ENCODE measurements at places on chromosomes 6 and 20.

DNA sequence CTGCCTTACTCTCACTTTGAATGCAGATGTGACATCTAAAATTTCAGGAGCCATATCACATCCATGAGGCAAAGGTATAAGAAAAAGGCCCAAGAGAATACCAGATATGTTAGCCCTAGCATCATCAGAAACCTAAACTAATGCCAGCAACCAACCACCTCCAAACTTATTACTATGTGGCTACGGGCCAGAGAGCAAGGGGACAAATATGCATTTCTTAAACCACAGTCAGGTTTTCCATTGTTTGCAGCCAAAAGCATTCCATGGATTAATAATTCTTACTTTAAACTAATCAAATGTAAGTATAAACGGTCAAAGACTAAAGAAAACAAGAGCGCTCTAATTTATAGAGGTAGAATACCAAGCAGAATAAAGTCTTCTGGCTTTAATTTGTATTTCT is 84.7 kb downstream of the TASP1 start:
- DNase-seq = no peak

DNA sequence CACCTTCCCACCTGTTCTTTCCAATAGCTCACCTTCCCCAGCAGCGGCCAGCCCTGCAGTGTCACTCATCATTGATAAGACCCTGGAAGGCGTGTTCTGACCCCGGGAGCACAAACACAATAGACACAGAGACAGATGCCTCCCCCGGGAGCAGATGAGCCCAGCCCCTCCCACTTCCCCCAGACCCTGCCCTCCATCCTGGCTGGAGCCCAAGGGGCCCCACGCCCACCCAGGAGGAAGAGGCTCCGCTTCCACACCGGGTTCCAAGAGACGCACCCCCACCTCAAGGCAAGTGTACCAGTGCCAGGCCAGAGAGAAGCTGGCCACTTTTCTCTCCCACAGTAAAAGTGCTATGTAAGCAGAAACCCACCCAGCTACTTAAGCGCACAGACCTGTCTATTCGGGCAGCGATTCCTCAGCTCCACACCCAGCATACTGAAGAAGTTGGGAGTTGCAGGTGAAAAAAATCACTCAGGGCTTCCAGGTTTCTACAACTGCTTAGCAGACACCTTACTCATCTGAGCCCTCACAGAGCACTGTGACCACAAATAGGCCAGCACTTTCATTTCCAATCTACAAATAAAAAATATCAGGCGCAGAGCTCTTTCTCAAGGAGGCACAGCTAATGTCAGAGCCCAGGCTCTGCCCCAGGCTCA is 93.4 kb upstream of the NXT1 start:
- DNase-seq = no peak

- DNase-seq = no peak
These were observed 66.9 kb upstream of the PRL start for GRCh38 chr6:22363714-22364239.

DNA sequence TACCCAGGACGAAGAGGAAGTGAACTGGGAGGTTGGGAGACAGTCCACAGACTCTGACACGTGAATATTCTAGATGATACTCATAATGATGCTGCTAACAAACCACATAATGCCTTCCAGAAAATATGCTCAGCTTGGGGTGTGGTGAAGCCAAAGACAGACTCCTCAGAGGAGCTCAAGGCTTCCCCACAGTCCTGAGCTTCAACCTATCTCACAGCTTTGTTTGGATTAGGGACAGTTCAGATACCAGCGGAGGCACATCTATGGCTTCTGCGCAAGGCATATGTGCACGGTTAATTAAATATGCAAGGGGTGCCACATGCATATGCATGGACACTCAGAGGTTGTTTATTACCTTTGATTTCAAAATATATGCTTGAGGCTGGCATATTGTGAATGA is 30.7 kb upstream of the MYLIP start:
- no peak for DNase-seq

GRCh38 chr6:112243861-112244827 is 10.2 kb downstream of the LAMA4 start:
- no peak for DNase-seq

DNA sequence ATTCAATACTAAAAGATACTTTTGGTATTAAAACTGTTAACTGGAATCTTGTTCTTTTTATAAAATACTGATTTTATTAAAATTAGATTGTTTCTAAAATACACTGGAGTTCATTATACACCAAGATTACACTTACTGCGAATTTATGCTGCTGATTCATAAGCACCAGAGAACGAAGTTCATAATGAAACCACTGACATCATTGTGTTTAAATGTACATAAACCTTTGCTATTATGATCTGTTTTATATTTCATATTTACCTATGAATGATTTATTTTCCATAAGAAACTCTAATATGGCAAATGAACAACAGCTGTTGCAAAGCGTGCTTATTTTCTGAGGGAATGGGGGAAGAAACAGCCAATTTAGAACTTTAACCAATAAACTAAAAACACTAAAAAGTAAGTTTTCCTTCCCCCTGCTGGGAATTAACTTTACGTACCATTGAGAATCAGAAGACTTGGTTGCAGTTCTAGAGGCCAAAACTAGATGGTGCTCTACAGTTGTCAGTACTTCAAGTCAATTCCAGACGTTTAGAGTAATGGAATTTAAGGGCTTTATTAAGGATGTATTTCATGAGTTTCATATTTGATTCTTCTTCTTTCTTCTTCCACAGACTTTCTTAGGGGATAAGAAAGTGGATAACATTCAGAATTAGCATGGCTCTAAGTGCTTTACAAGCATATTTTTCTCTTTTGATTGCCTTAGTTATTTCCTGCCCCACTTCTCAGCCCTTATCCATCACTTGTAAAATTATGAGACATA is 30.8 kb upstream of the COL19A1 start:
- no peak for DNase-seq

GRCh38 chr6:42030585-42031506 is 19.5 kb upstream of the TAF8 start:
- DNase-seq = no peak

GRCh38 chr6:124703541-124703940 is 258.7 kb upstream of the RNF217 start:
- DNase-seq = no peak

DNA sequence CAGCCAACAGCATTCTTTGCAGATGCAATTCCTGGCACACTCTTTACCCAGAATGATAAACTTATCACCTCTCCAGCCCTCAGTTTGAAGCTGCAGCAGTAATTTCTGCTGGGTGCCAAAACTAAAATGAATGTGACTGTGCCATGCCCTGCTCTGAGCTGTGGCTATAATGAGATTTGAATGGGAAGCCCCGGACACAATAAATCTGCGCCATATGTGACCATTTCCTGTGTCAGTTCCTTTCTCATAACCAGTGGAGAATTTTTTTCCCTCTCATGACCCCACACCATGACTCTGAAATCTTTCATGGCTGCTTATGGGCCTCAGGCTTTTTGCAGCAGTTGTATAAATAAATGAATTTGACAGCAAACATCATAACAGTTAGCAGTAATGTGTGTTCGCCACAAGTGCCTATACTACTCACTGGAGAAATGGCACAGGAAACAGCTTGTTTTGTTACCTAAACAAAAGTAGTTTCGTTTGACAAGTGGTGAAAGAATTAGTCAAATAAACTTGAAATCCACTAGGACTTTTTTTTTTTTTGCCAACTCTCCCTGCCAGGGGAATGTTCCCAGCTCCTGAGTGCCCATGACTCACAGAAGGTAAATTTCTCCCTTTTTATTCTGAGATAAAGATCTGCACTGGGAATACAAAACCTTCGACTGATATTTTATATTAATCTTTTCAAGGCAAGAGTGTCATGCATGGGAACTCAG is 408.4 kb downstream of the PKHD1 start:
- DNase-seq = no peak

GRCh38 chr6:165091121-165091785 is 218.2 kb downstream of the C6orf118 start:
- DNase-seq = no peak

GRCh38 chr6:155221086-155221485 is 42.7 kb upstream of the CLDN20 start:
- no peak for DNase-seq

DNA sequence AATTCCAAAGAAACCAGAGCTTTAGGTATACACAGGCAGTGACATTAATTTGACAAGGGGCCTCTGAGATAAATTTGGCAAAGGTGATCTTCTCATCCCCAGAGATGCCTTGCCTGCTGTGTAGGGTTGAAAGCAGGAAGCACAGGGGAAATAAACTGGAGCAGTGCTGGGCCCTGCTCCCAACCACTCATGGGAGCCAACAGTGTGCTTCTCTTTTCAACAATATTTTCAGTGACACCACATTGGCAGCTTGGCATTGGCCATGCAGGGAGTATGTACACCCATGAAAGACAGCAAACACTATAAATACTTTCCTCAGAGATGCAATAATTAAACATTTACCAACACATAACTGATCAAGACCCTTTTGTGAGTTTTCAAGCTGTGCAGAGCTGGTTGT is 90.7 kb upstream of the F13A1 start:
- no peak for DNase-seq

DNA sequence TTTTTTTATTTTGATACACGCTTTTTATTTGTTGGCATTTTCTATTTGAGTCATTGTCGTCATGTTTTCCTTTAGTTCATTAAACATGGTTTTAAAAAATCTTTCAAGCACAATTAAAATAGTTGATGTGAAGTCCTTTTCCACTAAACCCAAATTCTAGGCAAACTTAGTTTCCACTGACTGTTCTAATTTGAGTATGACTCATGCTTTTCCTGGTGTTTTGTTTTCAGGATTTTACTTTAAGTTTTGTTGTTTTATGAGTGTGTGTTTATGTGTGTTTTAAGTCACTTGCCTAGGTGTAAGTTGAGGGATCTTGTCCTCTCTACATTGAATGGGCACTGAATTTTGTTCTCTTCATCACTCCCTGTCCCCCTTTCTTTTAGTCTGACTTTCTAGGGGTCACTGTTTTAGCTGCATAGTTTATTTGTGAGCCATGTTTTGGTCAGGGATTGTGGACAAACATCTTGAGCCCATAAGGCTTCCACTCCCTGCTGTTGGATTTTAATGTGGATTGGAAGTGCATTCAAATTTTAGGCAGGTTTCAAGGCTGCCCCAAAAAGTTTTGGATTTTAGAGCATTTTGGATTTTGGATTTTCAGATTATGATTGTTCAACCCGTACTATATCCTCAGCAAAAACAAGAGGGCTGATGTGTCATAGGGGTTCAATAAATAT is 94.8 kb downstream of the CDYL start:
- no peak for DNase-seq

GRCh38 chr6:33412140-33413009 is 1.6 kb downstream of the PHF1 start:
- DNase-seq = no peak

DNA sequence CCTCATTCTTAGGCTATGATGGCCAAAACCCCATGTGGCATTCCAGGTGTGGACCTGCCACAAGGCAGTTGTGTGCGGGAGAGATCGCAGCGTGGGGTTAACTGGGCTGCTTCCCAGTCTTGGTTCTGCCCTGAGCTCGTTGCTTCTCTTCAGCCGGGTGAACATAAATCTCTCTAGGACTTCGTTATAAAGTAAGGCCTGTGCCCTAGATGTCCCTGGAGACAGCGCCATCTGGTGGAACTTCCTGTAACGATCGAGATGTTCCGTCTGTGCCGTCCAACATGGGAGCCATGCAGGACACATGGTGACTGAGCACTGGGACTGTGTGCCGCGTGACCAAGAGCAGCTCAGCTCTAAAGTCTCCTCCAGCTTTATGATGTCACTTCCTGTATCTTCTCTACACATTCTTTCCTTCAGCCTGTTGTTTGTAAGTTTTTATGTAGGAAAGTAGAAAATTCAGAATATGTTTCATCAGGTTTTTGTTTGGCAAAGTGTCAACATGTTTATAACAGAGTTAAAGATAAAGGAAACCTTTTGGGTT is 26.8 kb upstream of the RPP40 start:
- DNase-seq = peak; percentile 46

DNA sequence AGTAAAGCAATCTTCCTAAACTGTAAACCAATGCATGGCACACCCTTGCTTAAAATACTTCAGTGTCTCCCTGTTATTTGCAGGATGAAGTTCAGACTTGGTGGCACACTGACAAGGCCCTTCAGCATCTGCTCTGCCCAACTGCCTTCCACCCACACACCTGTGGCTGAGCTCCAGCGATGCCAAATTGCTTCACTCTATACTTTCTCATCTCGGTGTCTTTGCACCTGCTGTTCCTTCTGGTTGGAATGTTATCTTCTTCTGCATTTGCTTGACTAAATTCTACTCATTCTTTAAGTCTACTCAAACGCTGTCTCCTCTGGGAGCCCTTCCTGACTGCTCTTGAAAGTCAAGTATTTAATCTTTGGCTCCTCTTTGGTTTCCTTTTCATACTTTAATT is 100.1 kb upstream of the SUPT3H start:
- no peak for DNase-seq

DNA sequence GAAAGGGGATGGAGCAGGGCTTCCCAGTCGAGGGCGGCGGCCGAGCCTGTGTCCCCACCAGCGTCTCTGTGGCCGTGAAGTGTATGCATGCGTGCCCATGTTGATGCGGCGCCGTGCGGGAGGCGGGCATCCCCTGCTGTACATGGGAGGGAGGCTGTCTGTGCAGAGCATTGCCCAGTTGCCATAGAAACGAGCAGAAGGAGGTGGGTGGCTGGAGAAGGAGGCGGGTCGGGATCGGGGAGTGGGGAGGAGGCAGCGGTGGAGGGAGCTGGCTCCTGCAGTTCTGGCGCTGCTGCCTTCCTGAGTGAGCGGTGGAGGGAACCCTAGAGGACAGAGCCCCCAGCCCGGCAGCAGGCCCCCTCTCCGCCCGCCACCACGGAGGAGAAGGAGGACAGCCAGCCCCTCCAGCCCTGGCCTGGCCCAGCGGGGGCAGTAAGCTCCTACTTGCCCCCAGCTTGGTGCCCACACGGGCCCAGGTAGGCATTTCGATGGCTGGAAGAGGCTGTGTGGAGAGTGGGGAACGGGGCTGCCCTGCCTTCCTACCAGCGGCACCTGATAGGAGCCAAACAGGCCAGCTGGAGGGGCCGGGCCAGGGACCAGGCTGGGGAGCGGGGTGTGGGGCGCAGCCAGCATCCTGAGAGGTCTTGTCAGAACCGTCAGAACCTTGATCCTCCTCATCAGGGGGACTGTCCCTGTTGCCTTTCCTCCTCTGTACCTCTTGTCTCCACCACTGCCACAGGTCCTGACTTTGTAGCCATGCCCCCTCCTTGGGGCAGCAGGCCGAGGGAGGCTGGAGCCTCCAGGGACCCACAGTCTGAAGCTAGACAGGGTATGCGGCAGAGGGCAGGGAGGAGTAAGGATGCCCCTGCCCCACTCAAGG is 41.3 kb downstream of the SPDEF start:
- no peak for DNase-seq

DNA sequence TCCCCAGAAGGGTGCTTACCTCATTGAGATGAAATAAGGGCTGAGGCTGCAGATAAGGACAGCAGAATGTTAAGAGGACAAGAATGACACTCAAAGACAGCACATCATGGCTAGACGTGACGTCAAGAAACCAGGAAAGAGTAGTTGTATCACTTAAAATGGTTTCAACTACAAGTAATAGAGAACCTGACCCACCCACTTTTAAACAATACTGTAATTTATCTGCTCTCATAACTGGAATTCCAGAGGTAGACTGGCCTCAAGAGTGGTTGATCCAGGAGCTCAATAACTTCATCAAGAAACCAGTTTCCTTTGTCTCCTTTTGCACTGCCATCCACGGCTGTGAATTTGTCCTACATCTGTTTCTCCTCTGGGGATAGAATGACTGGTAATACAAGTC is 187.1 kb downstream of the EYA4 start:
- no peak for DNase-seq

All from stimulated activated CD8-positive, alpha-beta memory T cell treated with anti-CD3 and anti-CD28 coated beads, Interleukin-2, amount 100 ng/mL, for 1 hour (primary cell).